Progenitor cell of endocrine pancreas (in vitro differentiated cells): ENCODE measurements at places on chromosomes 4 and X.

DNA sequence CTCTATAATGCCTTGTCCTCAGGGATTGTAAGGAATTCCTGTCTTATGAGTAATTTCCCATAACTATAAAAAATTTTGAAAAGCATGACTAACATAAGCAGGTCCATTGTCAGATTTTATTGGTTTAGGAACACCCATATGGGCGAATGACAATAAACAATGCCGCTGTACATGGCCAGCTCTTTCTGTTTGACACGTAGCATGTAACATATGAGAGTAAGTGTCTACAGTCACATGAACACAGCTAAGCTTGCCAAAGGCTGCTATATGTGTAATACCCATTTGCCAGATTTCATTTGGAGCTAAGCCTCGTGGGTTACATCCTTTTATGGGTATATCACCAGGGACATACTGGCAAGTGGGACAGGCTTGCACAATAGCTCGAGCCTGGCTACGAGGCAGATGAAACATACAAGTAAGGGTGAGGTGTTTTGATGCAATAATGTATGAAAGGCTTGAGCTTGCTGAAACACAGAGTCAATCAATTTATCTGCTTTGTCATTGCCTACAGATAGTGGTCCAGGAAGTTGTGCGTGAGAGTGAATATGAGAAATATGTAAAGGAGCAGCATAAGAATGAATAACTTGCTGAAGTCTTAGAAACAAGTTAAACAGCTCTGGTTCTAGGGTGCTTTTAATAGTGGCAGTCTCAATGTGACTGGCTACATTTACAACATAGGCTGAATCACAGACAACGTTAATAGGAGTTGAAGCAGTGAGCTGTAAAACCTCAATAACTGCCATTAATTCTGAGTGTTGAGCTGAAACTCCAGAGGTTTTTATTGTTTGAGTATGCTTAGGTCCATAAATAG is 67.4 kb upstream of the UGT2B10 start:
- no peak for DNase-seq

GRCh38 chr4:78951862-78952472 is 12.7 kb upstream of the PAQR3 start:
- DNase-seq = no peak

DNA sequence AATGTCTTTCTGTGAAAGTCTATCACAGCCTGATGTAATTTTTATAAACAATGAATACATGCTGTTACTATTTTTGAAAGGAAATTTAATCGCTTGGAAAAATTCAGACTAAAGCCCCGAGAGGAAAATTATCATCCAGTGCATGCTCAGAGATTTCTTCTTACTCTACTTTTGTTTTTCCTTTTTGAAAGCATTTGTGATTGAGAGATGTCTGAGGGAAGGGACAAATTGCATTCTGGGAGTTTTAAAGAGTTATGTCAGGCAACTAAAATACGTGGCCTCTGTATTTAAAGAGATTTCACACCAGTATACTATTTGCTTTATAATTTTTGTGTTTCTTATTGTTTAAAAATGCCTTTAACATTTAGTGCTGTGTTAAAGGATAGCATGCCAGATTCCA is 1.4 kb upstream of the ZFX start:
- DNase-seq = no peak

DNA sequence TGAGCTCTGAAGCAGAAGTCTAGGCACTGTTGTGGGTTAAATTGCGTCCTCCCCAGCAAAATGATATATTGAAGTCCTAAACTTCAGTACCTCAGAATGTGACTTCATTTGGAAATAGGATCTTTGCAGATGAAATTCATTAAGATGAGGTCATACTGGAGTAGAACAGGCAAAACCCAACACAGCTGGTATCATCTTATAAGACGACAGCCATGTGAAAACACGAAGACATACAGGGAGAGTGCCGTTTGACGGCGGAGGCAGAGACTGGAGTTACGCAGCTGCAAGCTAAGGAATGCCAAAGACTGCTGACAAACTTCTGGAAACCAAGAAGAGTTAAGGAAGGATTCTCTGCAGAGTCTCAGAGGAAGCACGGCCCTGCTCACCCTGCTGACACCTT is 241.5 kb downstream of the MAML3 start:
- no peak for DNase-seq

DNA sequence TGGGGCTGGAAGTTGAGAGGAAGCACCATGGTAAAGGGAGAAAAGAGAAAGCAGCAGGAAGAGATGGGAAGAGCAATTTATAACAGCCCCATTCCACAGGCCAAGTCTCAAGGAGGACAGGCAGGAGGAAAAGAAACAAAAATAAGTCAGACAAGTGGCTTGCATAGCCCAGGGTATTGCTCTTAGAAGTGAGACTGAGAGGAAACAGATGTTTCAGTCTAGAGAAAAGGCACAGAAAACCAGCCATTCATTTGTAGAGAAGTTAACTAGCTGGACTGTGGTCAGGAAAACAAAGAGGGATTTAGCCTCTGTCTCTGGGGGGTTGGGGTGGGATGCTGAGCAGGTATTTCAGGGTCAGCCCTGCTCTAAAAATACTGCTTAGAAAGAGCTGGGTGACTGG is 175.0 kb upstream of the ARHGEF9 start:
- no peak for DNase-seq

DNA sequence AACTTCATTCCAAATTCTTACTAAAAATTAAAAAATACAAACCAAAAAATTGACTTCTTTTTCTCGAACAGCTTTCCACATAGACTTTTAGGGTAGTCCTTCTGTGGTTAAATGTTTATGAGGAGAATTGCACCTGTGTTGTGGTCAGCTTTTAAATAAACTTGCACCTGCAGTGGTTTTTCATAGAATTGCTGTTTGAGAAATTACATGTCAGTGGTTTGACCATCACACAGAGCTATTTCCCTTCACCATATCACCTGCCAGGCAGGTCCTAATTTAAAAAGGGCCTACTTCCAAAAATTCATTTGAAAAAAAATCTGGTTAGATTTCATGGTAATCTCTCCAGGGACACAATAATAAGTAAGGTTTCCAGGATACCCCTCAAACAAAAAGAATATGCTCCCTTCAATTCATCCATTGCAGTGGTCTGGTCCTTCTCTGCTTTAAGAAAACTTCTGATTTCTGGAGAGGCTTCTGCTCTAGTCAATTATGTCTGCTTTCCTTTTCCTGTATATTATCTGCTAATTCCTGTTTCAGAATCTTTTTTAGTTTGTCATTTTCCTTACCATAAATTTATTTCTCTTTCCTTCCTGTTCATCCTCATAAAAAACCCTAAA is 9.8 kb upstream of the UTP3 start:
- no peak for DNase-seq

GRCh38 chrX:117376460-117376859 is 740.1 kb downstream of the KLHL13 start:
- DNase-seq = no peak

- DNase-seq = no peak
These were observed 193.8 kb downstream of the FBXO8 start for GRCh38 chr4:174089711-174090110.

DNA sequence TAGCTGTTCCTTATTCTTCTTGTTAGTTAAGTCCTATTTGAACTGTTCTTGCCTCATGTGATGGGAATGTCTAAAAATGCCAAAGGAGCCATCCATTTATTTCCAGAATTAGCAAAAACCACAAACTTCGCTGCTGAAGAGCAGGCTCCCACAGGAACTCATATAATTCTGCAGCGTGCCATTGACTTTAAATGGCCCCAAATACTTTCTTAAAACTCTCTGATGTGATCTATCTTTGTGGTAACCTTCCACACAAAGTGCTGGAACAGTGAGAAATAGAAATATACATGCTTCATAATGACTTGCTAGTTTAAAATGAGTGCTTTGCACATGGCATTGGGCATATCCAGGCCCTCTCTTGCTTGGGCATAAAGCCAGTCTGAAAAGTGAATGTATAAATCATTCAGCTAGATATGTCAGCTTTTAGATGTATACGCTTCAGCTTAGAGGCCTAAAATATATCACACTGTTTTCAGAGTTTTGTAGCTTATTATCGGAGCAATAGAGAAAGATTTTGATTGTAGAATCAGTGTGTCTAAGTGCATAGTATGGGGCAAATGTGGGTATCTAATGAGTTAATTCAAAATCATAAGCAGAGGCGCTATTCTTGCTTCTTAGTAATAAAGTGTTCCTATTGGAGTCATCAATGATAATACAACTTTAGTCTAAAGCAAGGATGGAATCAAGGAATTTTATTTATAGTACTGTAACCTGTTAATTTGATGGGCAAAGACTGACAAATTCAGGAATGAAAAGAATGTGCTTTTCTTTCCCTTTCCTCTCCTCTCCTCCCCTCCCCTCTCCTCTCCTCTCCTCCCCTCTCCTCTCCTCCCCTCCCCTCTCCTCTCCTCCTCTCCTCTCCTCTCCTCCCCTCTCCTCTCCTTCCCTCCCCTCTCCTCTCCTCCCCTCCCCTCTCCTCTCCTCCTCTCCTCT is 392.2 kb upstream of the ZFP42 start:
- no peak for DNase-seq

- DNase-seq = no peak
These were observed 2.4 kb upstream of the TBL1X start for GRCh38 chrX:9462456-9462855.

- DNase-seq = no peak
These were observed 14.6 kb upstream of the DCTD start for GRCh38 chr4:182931691-182932345.

DNA sequence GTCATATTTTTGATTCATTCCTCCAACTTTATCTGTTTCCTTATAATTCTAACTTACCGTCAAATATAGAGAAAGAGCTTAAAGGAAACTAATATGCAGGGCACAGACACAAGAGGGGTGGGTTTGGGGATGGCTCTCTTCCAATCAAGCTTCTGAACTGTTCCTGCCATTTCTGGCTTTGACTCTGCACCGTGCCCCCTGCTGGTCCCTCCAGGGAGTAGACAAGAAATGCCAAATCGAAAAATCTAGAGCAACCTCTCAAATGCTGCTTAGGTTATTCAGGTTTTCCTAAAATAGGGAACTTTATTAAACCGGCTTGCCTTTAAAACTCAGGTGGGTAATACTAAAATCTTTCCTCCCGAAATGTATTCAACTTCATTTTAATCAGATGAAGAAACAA is 39.8 kb upstream of the VCX3A start:
- DNase-seq = no peak

DNA sequence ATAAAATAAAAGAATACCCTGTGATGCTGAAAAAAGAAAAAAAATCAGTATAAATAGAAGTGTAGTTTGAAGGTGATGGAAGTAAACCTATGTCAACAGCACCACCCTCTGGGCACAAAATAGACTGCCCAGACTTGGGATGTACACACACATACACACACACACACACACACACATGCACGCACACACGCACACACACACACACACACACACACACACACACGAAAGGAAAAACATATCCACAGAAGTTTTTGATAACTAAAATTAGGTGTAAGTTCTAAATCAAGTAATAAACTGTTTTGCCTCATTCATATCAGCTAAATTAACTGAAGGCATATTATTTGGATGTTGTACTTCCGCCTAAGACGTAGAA is 40.5 kb downstream of the ANXA5 start:
- DNase-seq = no peak

DNA sequence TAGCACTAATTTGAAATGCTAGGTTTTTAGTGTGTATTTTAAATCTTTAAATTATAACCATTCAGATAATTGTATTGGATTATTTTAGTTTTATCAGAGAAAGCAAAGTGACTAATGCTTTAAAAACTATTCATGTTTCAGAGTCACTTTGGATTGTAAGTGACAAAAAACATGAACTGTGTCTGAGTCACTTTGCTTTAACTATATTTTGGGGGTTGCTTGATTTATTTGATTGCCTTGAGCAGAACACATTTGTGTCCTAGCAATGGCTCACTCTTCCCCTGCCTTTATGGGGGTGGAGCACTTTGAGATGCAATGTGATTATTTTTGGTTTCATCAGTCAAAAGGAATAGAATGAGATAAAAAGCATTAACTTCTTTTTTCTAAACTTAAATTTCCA is 188.4 kb upstream of the ARX start:
- no peak for DNase-seq

- DNase-seq = no peak
These were observed 12.2 kb upstream of the FGF2 start for GRCh38 chr4:122814426-122814825.

DNA sequence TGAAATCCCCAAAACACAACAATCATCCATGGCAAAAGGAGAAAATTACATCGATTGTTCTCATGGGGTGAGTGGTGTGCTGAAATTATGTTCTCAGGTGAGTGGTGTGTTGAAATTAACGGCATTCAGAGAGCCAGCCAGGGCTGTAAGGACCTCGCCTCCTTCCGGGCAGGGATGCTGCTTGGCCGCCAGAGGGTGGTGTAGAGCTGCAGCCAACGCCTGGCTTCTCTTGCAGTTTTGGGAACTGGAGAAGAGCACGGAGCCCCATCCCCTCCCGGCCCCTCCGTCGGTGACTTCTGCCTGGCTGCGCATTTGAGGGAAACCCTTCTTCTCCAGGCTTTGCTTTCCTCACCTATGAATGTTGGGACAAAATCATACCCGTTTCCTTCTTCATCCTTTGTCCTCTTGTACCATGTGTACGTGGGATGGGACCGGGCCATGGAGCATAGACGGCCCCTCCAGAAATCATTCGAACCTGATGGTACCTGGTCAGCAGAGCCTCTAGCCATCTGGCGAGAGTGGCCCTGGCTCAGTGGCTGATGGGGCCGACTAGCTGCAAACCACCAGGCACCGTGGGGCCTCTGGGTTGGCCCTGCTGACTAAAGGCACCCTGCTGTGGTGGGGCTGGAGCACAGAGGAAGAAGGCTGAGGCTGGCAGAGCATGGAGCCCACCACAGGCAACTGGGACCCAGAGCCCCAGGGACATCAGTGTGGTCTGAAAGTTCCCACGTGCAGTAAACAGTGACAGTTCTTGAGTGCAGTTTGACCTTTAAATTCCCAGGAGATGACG is 28.4 kb downstream of the TRMT44 start:
- DNase-seq = peak; percentile 68

GRCh38 chrX:30649859-30650258 is 3.4 kb upstream of the GK start:
- DNase-seq = no peak

- no peak for DNase-seq
These were observed 195.7 kb downstream of the ARHGAP10 start for GRCh38 chr4:147927377-147928137.

DNA sequence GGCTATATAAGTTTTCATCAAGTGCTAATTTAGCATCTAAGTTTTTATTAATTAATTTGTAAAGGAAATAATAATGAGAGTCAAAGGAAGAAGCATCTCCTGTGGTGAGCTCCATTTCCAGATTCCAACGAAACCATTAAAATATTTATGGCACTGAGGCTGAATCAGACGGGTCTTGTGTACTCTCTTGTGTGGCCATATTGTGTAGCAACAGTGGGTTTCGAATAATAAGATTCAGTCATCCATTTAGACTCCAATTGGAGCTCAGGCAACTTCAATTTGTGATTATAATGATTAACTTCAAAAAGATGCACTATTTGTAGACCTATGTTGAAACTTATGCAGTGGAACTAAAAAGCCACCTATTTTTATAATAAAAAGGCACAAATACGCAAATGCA is 82.4 kb downstream of the SNCA start:
- DNase-seq = no peak
